ENCODE measurements at places on chromosomes 4 and X.
A peak's percentile ranks its signal among the peaks of the same experiment; 100 is the strongest.

GRCh38 chrX:105052926-105053325, 167.6 kb downstream of the TEX13A start:
- no peak for DNase-seq

- no peak for DNase-seq
Measured at GRCh38 chrX:114583646-114584374, at the start of gene HTR2C. HTR2C (plus strand) TSS chrX:114584086; CDS start chrX:114726937, 142,851 bp downstream.

GRCh38 chrX:149512225-149512885, 7.2 kb upstream of the IDS start:
- peak; percentile 29 for DNase-seq

DNA sequence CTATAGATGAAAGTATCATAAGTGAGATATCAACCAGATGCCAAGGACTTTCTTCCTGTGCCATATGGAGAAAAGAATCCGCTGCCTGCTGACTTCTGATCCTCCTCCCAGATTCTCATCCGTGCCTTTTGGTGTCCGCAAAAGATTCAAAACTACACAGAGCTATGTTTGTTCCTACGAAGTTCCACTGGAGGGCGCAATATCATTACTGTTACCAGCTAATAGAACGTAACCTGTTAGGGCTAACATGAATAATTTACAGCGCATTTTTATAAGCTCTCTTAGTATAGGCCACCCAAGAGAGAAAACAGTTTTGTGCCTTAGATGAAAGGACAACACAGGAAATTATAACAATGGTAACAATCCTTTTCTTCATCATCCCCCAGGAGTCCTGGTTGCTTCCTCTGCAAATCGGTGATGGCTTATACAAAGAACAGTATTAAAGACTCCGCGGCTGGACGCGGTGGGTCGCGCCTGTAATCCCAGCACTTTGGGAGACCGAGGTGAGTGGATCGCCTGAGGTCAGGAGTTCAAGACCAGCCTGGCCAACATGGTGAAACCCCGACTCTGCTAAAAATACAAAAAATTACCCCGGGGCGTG, 22.8 kb upstream of the CENPVL3 start:
- DNase-seq: no peak
